ENCODE measurements at places on chromosomes 13 and 19.

DNA sequence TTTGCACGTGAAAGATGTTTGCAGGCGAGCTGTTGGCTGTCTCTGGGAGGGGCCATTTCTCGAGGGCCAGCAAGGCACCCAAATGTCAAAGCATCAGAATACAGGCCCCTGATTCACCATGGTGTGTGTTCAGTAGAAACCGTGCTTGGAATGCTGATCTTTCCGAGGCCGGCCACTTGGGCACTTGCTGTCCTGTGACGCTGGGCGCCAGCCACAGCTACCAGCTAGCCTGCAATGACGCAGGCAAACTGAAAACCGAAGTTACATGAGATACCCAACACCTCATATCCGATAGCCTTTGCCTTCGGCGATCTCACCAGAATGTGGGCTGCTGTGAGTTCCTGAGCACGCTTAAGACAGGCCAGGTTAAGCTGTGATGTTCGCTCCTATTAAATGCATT, 12.0 kb downstream of the THOP1 start:
- DNase-seq = no peak

- no peak for DNase-seq
Observed at GRCh38 chr13:50617134-50617721, 226.3 kb downstream of the DLEU7 start.

GRCh38 chr19:45643024-45643926, 4.1 kb upstream of the EML2 start:
- peak; percentile 72 for DNase-seq

GRCh38 chr19:32241932-32242710, 103.3 kb upstream of the ZNF507 start:
- no peak for DNase-seq

DNA sequence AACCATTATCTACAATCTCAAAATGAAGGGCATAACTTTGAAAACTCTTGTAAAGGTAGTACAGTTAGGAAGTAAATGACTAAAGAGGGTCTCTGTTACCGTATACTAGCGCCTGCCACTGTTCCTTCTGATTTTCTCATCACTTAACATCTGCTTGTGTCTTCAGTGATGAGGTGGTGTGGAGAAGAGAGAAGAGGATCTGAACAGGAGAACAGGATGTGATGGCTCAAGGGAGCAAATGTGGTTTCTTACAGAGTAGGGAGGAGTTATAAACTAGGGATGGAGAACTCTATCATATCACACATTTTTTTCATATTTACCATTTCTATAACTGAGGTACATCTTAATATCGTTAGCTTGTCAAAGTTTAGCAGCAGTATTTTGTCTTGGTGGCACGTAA, 1.1 kb downstream of the KCTD4 start:
- no peak for DNase-seq

DNA sequence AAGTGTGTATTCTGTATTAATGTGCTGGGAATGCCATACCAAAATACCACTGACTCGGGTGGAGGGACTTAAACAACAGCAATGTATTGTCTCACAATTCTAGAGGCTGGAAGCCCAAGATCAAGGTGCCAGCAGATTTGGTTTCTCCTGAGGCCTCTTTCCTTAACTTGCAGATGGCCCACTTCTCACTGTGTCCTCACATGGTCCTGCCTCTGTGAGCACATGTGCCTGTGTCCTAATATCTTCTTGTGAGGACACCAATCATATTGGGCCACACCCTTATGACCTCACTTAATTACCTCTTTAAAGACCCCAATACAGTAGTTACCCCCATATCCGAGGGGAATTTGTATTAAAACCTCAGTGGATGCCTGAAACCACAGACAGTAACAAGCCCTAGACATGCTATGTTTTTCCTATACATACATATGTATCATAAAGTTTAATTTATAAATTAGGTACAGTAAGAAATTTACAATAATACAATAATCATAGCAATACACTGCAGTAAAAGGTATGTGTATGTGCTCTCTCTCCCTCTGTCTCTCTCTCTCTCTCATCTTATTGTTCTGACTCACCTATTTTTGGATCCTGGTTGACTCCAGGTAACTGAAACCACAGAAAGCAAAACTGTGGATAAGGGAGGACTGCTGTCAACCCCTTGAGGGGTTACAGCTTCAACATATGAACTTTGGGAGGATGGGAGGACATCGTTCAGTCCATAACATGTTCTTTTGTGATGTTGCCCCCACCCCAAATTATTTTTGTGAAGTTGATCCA, 174.3 kb downstream of the IRS2 start:
- no peak for DNase-seq

DNA sequence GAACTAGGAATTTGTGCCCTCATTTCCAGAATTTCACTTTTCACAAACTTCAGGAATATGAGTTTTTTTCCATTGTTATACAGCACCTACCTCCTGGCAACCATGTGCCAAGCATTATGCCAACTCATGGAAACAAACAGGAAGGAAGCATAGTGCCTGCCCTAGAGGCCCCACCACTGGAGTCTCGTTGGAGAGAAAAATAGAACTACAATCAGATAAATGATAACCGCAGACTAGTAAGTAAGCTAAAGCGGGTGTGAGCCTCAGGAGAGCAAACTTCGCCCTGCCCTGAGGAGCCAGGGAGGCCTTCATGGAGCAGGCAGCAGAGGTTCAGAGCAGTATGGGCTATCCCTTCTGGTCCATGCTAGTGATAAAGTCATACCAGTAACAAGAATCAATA, 75.9 kb downstream of the FRY start:
- DNase-seq = no peak

Measured in activated CD8-positive, alpha-beta memory T cell treated with anti-CD3 and anti-CD28 coated beads for 1 hour (primary cell).